ENCODE measurements at places on chromosomes 3 and 15. TPM values are rescaled to one million over a fixed set of nuclear protein-coding genes. Genes with fewer than 3 reads are reported as not detected.

DNA sequence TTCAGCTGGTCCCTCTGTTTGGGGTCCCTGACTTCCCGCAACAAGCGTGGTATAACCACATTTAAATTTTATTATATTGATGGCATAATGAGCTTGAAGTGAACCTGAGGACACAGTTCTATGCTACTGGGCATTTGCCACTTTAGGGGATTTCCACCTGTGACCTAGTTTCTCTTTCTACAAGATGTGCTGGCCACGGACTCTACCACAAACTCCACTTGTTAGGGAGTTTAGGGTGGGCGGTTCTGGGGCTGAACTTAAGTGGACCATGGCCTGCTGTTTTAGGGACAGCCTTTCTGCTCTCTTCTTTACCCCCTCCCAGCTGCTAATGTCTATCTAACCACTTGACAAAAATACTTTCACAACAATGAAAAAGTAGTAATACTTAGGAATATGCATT is 1199.1 kb downstream of the SI start:
- no peak for DNase-seq

ZBTB11 gene
- 61.4 TPM for total RNA-seq

GRCh38 chr3:190336516-190337189 is 14.4 kb upstream of the CLDN1 start:
- no peak for DNase-seq

PIK3CB gene
- total RNA-seq, result 31.4 TPM

- no peak for DNase-seq
These were observed 73.7 kb downstream of the CEP63 start for GRCh38 chr3:134559591-134559990.

- DNase-seq, result no peak
These were observed 115.2 kb upstream of the TP63 start for GRCh38 chr3:189516039-189516438.

DNA sequence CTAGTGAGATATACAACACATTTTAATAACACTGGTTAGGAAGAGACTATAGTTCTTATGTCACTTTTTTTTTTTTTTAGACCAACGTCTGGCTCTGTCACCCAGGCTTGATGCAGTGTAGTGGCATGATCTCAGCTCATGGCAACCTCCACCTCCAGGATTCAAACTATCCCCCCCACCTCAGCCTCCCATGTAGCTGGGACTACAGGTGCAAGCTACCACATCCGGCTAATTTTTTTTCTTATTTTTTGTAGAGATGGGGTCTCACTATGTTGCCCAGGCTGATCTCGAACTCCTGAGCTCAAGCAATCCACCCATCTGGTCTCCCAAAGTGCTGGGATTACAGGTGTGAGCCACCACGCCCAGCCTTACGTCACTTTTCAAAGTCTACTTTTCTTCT is 100.8 kb downstream of the FOXP1 start:
- DNase-seq, result no peak

GRCh38 chr3:193134856-193135255 is 106.2 kb upstream of the PLAAT1 start:
- no peak for DNase-seq

DNA sequence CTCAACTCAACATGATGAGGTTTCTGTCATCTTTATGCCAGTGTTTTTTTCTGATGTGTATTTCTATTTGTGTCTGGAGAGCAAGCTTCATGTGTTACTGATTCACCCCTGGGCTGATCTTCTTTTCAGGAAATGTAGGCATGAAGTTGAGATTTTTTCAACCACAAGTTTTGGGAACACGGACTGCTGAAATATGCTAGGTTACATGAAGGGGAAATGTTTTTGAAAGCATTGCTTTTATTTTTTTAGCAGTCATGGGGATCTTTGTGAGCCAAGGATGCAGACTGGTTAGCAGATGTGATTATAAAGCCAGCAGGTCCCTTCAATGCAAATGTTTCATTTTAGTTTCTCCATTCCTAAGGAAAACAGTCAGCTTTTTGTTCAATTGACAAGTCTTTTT is 219.3 kb upstream of the COL8A1 start:
- DNase-seq, result no peak

- DNase-seq, result no peak
These were observed 43.2 kb downstream of the DUT start for GRCh38 chr15:48374472-48374871.

- DNase-seq, result no peak
These were observed 14.5 kb upstream of the ARHGAP31 start for GRCh38 chr3:119279584-119280243.

DNA sequence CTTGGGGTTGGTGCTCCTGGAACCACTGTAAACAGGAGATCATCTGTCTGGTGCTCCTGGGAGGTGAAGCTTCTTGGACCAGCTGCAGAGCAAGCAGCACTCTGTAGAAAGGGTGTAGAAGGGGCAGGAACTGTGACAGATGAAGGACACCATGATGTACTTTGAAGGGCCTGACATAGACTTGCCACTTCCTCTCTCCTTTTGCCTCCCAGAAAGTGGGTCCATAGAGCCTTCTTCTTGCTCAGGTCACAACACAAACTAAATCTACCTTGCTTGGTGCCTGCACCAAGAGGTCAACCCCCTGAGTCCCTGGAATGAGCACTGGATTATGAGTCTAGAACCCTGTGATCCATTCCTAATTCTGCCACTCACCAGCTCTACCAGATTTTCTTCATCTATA is 176.1 kb upstream of the HES1 start:
- no peak for DNase-seq

SLC12A1 gene
- not detected for total RNA-seq

- DNase-seq, result no peak
These were observed 84.6 kb downstream of the DGKG start for GRCh38 chr3:186277268-186277909.

SEMA7A gene
- total RNA-seq, result 2.0 TPM

GRCh38 chr3:172750069-172750367 is 508 bp upstream of the ECT2 start:
- DNase-seq, result no peak

DNA sequence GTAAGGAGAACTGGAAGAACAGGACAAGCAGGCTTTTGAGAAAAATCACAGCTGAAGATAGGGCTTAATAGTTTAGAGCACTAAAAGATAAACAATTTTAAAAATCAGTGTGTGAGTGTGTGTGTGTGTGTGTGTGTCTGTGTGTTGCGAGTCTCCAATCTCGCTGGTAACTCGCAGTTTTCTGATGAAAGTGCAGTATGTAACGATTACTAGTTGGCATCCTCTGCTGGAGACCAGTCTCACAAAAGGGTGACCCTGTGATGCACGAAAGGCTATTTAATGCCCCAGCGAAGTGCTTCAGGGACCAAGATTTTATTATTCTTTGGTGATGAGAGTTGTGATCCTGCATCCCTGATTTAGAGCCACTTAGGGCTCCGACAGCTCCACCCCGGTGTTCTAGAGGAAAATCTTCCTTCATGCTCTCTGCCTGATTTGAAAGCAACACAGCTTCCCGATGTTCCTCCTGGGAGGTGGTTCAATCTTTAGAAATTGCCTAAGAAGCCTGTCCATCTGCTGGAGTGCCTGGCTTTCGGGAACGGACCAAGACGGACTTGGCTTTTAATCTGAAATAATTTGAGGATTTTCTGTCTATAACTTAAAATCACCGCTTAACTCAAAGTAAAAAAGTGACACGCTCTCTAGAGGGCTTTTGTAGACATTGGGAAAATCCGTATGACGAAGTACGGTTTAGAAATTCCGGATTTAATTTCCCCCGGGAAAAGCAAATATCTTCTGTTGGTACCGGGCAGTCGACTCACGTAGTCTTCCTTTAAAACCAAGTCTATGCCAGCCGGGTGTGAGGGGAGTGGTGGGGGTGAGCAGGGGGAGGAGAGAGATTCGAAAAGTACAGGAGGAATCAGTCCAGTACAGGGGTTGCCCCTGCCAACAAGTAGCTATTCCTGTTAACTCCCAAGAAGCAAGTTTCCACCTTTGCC is 1.1 kb upstream of the ALCAM start:
- no peak for DNase-seq

- no peak for DNase-seq
These were observed 48.2 kb upstream of the TNK2 start for GRCh38 chr3:195956577-195956976.

C3orf49 gene
- not detected for total RNA-seq

- no peak for DNase-seq
These were observed 15.8 kb downstream of the HDC start for GRCh38 chr15:50249704-50250103.

SERPINI1 gene
- total RNA-seq, result 3.0 TPM

GRCh38 chr15:100191161-100191560 is 150.6 kb downstream of the ADAMTS17 start:
- DNase-seq, result no peak

GRCh38 chr15:61815356-61816083 is 244.7 kb downstream of the VPS13C start:
- DNase-seq, result no peak

GOLGA8O gene
- total RNA-seq, result 1.5 TPM

GRCh38 chr3:129001806-129002572 is 885 bp downstream of the EFCC1 start:
- DNase-seq, result no peak

- no peak for DNase-seq
These were observed at the start of gene RARRES1 for GRCh38 chr3:158731938-158732855. RARRES1 (minus strand) TSS chr3:158732457; CDS start chr3:158732415, 42 bp downstream.

- no peak for DNase-seq
These were observed 174.6 kb downstream of the ANXA2 start for GRCh38 chr15:60223176-60223575.

DNA sequence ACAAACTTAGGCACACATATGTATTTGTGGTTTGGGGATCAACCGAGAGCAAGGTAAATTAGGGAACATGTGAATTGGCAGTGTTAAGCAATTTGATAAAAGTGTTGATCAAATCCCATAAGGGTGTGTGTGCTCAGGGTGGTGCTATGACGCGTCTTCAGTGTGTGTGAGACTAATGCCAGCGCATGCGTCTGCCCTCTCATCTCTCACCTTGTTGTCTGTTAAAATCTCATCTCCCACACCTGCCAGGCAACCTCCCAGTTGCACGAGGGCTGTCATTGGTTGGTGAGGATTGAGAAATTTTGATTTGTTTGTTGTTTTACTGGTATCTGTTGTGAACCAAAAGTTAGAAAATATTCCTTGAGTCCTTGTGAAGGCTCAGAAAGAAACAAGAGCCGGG is 137.2 kb upstream of the ICE2 start:
- DNase-seq, result no peak

SPCS1 gene
- 82.9 TPM for total RNA-seq

DNA sequence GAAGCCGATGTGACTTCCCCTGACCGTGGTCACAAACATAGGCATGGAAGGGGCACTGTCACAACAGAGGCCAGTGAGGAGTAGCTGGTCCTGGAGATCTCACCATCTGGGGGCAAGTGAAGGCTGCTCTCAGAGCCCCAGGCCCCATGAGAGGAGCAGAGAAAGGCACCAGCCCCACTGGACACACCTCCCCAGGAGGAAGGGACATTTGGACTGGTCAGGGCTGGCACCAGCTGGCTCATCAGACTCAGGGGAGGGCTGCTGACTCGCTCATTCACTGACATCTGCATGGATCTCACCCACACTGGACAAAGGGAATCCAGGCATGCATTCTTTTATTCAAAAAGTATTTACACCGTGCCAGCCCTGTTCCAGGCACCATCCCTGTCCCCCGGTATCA is 26.8 kb downstream of the ESYT3 start:
- DNase-seq, result no peak

GRCh38 chr3:98705694-98706093 is 57.4 kb upstream of the ST3GAL6 start:
- no peak for DNase-seq

Measured in T-cell (primary cell).